ENCODE measurements at places on chromosomes 7 and 10. TPM values are rescaled to one million over a fixed set of nuclear protein-coding genes. Genes with fewer than 3 reads are reported as not detected.

- DNase-seq, result peak; percentile 46
Observed at GRCh38 chr7:134031835-134032617, 95.1 kb upstream of the LRGUK start.

DNA sequence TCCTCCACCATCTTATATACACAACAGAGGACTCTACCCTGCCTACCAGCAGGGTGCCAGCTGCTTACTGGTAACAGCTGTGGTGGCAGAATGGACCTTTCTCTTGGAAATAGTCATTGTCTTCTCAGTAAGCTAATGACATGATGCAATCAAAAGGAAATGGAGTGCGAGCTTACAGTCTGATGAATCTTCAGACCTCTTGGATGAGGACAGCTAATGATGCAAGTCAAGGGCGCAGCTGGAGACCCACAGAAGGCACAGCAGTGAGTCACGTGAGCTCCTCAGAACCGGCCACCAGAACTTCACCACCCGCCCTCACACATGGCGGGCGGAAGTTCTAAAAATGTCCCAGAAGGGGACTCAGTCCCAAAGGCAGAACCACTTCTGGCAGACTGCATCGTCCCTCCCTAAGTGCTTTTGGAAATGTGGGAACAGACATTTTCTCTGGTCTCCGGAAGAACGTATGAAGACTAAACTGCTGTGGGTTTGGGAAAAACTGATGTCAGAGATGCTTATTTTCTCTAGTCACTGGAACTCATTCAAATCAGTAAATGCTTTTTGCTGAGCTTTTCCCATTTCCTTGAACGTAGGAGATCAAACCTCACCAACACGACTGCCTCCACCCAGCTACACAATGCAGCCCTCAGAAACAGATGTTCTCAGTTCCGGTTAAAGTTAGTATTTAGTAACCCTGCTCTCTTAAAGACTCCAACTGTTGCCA, 96.4 kb downstream of the FAS start:
- DNase-seq, result peak; percentile 77

GRCh38 chr10:122957474-122957873, 3.4 kb upstream of the C10orf88 start:
- no peak for DNase-seq

- DNase-seq, result no peak
Observed at GRCh38 chr7:22482503-22482902, 17.5 kb downstream of the STEAP1B start.

DNA sequence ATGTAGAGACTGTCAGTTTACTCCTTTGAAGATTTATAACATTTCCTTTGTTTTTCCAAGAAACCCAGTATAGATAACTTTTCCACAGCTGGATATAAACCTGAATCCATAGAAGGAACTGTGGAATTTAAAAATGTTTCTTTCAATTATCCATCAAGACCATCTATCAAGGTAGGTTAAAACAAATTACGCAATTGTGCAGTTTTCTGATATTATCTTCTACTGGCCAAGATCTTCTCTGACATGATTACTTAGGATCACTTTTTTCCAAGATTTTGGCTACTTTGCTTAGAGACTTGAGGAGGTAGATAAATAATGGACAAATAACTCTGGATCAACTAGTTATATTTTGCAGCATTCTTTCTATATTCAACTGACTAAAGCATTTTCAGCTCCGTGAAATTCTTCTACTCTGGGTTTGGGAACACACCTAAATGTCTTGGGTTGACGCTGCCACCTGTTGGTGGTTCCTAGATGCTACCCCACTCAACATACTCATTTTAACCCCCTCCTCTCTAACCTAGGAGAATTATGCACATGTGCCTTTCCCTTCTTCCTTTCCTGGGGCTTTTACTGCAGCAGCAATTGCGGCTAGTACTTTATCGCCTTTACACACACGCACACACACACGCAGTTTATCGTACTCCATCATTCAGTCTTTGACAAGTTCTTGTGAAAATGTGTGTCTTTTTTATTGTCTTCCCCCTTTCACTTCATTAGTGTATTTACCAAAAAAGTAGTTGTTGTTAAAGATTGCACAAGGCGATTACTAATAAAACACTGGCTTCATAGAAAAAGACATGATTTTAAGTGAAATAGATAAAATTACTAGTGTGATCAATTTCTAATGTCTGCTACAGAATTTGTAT, 32.7 kb downstream of the ABCB5 start:
- no peak for DNase-seq

DNA sequence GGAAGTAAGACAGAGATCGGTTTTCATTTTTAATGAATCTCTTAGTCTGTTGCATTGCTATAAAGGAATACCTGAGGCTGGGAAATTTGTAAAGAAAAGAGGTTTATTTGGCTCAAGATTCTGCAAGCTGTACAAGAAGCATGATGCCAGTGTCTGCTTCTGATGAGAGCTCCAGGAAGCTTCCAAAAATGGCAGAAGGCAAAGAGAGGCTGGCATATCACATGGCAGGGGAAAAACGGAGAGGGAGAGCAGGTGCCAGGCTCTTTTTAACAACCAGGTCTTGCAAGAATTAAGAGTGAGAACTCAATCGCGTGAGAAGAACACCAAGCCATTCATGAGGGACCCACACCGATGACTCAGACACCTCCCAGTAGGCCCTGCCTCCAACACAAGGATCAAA, 125.0 kb upstream of the THSD7A start:
- no peak for DNase-seq

DNA sequence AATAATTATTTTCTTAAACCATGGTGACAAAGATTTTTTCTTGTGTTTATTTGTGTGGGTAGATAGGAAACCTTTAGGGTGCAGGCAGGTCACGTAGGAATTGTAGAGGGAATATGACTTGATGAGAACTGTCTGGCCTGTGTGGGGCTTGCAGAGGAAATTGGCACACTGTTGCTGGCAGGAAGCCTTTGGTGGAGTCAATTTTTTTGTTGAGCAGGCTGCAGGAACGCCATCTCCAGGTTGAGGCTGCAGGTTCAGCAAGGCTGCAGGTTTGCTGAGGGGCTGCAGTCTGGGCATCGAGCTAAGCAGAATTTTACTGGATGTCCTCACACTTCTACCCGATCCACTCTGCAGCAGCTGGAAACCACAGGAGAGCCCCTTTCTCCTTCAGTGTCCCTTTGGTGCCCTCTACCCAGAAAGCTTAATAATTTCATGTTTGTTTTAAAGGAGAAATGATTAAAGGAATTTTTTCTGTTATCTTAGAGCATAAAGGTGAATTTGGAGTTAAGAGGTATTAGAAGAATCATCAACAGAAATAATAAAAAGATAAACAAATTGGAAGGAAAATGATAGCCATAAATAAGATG, 37.0 kb downstream of the TBC1D12 start:
- peak; percentile 59 for DNase-seq

GRCh38 chr7:82945480-82945879, 217.2 kb downstream of the PCLO start:
- DNase-seq, result no peak

GRCh38 chr7:54109501-54109900, 432.7 kb upstream of the VSTM2A start:
- no peak for DNase-seq

DNA sequence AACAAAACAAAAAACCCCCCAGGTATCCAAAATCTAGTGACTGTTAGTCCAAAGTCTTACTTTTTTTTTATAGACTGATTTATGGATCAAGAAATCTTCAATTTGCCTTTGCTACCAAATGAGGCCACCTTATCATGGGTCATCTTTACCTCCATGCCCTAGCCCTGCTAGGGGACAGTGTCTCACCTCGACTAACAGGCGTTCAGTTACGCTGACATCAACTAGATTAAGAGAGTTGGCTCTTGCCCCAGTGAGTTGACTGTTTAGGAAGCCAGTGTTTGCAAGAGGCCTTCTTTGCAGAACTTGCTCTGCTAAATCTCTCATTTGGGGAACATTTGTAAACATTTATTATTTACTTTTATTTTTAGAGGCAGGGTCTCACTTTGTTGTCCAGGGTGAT, 36.9 kb upstream of the WAC start:
- DNase-seq, result no peak

DNA sequence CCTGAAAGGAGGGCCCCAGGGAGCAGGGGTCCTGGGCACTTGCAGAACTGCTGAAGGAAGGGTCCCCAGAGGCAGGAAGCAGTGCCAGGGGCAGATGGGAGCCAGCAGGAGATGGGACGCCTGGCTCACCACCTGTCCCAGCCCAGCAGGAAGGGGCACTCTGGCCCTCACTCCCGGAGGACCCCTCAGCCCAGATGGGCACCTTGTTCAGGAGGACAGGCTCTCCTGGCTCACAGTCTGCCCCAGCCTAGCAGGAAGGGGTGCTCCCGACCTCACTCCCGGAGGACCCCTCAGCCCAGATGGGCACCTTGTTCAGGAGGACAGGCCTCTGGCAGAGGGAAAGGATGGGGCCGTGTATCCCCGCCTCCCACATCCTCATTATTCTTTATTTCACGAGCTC, 331.4 kb upstream of the SHH start:
- no peak for DNase-seq

DNA sequence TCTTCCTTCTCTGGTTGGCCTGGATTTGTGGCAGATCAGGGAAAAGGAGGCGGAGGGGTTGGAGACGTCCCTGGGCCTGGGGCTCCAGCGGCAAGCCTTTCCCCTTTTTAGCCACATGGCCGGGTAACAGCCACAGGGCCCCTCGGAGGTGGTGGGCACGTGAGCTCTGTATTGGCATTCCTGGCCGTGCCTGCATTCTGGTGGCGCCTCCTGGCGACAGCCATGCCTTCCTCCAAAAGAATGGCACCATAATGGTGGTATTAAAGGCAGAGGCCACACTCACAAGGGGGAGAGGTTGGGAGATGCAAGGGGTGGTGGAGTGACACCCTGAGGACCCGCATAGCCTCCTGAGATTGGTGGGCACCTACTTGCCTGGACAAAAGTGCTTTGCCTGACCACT, 3.0 kb upstream of the AQP1 start:
- peak; percentile 37 for DNase-seq

- DNase-seq, result no peak
Observed at GRCh38 chr7:136278057-136278456, 300.9 kb upstream of the MTPN start.

GRCh38 chr7:26167303-26167934, 15.4 kb downstream of the NFE2L3 start:
- no peak for DNase-seq

- DNase-seq, result peak; percentile 42
Observed at GRCh38 chr7:92527300-92528187, 776 bp downstream of the PEX1 start.

- DNase-seq, result no peak
Observed at GRCh38 chr7:55568613-55569268, 3.6 kb downstream of the VOPP1 start.

- no peak for DNase-seq
Observed at GRCh38 chr10:60375293-60376004, 14.2 kb downstream of the ANK3 start.

DNA sequence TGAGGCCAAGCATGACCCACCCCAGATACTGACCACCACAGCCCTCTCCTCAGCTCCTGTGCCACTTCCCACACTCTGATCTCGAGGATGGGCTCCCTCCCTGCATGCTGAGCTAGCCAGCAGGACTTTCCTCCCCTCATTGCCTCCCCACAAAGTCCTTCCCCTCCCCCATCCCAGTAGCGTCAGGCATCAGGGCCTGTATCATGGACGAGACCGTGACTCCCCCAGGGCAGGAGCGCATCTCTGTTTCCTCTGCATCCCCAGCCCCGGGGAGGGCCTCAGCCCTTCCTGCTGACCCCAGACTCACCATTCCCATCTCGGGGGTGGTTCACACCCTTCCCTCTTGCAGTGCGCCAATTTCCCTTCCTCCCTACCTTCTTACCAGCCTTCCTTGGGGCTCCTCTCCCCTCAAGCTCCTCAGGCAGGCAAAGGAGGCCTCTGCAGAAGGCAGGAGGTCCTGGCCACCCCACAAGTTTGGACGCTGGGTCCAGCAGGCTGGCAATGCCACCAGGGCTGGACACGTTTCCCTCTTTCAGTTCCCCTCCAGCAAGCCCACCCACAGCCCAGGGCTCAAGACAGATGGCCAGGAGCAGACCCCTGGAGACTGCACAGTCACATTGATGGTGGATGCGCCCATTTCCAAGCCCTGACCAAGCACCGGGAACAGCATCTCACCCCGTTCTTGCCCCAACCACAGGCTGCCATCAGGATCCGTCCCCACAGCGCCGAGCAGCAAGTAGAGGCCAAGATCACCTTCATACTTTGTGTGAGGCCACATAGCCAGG, 36.5 kb downstream of the GRID1 start:
- DNase-seq, result no peak

DNA sequence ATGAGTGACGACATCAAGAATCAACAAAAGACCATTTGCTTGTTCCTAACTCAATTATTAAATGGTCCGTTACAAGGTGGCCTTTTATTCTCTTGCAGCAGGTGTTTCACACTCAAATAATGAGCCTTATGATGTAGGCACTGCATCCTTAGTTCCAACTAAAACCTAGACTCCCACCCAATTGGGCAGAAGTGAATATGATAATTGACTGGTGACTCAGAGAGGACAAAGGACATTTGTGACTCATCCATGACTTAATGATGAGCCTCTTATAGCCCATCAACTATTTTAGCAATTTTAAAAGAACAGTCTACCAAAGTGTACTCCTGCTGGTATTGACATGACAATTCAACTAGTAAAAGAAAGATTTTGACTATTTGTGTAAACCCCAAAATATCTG, 1027.8 kb upstream of the PHF14 start:
- DNase-seq, result no peak

GRCh38 chr7:14023838-14024237, 34.4 kb upstream of the ETV1 start:
- no peak for DNase-seq

DNA sequence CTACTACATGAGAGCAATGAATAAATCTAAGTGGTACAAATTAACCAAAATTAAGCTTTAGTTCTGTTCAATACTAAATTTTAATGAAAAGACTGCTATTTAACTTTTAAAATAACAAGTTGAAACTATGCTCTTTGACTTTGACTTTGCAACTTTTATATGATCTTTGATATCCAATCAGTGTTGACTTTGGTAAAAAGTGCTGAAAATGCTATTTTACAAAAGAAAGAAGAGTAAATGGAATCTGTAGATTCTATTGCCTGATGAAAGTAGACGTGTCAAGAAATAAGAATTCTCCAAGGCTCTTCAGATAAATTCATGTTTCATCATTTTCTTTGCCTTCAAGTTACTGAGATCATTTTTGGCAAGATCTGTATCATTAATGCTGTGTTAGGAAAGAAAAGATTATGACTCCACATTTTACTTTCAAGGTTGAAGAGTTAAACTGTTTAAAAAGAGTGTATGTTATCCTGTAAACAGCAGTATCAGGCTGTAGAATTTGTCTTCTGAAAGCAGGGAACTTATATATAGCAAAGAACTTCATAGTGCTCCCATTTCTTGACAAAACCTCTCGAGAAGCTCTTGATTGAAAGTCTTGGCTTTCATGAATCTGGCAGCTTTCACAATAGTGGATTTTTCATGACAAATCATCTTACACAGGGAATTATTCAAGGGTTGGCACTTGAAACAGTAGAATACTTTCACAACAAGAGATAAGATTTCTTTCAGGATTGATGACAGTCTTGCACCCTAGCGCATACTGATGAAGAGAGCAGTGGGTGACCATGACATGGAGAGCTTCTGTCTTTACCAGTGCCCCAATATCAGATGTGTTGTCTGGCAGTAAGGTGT, 72.1 kb downstream of the PTEN start:
- no peak for DNase-seq

- no peak for DNase-seq
Observed at GRCh38 chr7:101858437-101859385, 41.3 kb downstream of the CUX1 start.

The MYO3A gene
- not detected for total RNA-seq

The OR6V1 gene
- not detected for total RNA-seq

The RPEL1 gene
- total RNA-seq, result not detected

The AEBP1 gene
- total RNA-seq, result 112 TPM

The MYO1G gene
- total RNA-seq, result 2.3 TPM

The GPR158 gene
- total RNA-seq, result 0.18 TPM

The DGKB gene
- 0.54 TPM for total RNA-seq

The GAD2 gene
- not detected for total RNA-seq

The NKX2-3 gene
- total RNA-seq, result not detected

The ALDH18A1 gene
- total RNA-seq, result 16.3 TPM

All from right cardiac atrium (tissue), 5 donors.